A673 (cell line): ENCODE measurements at places on chromosomes 2 and 18. TPM values are rescaled to one million over a fixed set of nuclear protein-coding genes. Genes with fewer than 3 reads are reported as not detected.
A peak's percentile ranks its signal among the peaks of the same experiment; 100 is the strongest.

DNA sequence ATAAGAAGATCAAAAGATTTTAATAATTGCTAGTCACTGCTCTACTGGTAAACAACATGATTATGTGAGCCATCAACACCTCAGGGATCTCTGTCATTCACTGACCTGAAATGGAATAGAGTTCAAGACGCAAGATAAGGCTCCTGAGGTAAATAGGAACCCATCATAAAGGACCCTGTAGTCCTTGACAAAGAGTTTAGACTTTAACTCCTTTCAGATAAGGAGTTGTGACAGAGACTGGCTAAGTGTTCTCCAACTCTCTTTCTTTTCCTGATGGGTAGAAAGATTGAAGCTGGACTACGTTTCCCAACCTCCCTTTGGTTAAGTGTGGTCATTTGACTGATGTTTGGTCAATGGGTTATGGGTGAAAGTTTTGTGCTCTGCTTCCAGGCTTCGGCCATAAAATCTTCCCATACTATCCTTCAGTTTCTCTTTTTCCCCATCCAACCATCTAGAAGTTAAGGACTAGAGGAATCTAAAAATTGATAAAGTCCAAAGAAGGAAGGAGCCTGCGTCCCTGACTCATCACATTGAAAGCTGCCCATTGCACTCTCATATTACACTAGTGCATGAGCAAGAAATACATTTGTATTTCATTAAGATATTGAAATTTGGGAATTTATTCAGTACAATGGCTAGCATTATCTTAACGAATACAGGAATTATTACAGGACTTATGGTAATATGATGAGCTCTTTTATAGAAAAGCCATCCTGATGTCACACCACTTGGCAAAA, 293.7 kb upstream of the ACVR2A start:
- no peak for DNase-seq

DNA sequence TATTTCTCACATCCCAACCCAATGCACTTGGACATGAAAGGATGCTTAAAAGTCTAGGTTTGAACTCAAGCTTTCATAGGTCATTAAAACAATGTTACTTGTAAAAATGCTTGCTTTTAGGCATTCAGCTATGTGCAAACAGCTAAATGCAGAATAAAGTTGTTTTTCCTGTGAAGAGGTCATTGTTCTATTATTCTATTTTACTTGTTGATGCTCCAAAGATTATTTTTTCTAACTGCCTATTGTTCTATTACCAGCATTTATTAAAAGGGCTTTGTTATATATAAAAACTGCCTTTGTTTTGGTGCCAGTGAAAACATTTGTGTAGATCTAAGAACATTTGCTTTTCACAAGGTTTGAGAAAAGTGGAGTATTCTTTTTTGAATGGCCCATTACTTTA, 49.4 kb downstream of the TMEM178A start:
- no peak for DNase-seq

- no peak for DNase-seq
Observed at GRCh38 chr2:39144416-39144815, 23.6 kb upstream of the SOS1 start.

DNA sequence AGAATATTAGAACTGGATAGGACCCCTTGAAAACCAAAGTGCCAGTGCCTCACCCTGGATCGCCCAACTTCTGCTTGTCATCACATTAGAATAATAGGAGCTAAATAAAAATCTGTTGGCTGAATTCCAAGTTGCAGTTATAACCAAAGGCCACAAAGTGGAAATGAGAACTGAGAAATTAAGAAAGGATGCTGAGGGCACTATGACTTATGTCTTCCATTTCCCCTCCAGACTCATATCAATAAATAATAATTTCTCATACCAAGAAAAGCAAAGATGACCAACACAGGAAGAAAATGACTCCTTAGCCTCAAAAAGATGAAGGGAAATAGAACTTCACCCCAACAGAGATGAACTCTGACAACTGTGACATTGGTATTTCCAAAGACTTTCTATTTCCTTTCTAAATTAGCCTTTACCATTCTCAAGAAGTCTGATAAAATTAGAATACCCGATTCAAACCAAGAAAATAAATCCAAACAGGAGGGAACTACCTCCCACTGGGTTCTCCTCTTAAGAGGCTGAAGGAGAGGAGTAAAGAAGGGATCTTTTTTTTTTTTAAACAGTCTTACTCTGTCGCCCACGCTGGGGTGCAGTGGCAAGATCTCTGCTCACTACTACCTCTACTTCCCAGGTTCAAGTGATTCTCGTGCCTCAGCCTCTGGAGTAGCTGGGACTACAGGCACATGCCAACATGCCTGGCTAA, 46.5 kb upstream of the EPG5 start:
- DNase-seq: no peak

- peak; percentile 33 for DNase-seq
Observed at GRCh38 chr2:26034637-26034992, 731 bp downstream of the RAB10 start.

- no peak for DNase-seq
Observed at GRCh38 chr2:147388217-147388616, 456.6 kb upstream of the ACVR2A start.

RUFY4 gene
- 0.26 and 1.3 TPM in 2 replicates for total RNA-seq

TEKT4 gene
- not detected in 2 replicates for total RNA-seq
